ENCODE measurements at places on chromosomes 4 and X.
A peak's percentile ranks its signal among the peaks of the same experiment; 100 is the strongest.

DNA sequence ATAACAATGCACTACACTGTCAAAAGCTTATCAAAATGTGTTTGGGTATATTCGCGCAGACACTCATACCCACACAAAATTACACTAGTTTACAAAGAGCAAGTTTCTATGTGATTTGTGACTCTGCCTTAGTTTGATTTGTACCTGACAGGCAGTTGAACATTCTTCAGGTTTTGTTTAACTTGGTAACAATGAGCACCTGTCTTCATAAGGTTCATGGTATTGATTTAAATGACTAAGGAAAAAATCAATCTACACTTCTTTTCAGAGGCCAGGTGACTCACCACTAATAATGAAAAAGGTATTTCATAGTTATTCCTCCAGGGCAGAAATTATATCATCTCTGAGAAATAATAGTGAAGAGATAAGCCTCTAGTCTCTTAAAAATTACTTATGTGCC, 1114.6 kb upstream of the AGA start:
- DNase-seq: no peak

DNA sequence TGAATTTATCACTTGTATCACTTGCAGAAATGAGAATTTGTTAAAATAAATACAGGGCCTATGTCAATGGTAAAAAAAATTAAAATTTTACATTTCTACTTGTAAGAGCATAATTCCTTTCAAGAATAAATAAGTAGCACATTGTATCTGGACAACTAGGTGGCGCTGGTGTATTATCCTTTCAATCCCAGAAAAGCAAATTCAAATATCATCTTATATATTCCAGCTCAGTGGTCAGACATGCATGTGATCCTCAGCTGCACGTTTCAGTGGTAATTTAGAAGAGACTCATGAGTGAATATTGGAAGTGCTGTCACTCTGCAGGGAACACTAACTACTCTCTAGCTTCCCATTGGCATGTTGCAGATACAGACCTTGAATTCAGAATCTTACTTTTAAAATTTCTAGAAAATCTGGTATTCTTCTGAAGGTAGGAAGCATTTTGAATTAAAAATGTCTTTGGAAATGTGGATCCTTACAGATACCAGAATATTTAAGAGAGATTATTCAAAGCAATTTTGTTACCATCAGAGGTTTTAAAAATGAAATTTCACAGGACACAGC, 1414.7 kb upstream of the TENM3 start:
- DNase-seq: peak; percentile 35

DNA sequence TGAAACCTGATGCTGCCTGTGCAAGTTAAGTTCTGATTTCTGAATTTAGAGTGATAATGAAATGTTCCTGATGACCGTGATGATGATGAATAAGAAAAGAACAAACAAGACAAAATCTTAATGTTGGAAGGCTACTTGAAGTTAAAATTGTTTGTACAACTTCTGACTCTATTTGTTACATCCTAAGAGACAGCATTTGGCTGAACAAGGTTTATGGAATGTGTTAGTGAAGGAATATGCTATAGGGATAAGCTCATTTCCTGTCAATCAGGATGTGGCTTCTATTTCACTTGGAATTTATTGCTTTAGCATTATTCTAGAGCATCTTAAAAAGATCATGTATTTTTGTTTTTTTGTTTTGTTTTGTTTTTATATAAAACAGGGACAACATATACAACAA, 267.5 kb downstream of the FAT4 start:
- DNase-seq: no peak

- no peak for DNase-seq
These were observed 30.8 kb downstream of the RBBP7 start for GRCh38 chrX:16839219-16839851.

- no peak for DNase-seq
These were observed 207.7 kb upstream of the SLIT2 start for GRCh38 chr4:20043991-20044390.

GRCh38 chr4:172942840-172943239, 225.8 kb upstream of the GALNT7 start:
- DNase-seq: no peak

- no peak for DNase-seq
These were observed 90.3 kb upstream of the FRG1 start for GRCh38 chr4:189850239-189850856.

DNA sequence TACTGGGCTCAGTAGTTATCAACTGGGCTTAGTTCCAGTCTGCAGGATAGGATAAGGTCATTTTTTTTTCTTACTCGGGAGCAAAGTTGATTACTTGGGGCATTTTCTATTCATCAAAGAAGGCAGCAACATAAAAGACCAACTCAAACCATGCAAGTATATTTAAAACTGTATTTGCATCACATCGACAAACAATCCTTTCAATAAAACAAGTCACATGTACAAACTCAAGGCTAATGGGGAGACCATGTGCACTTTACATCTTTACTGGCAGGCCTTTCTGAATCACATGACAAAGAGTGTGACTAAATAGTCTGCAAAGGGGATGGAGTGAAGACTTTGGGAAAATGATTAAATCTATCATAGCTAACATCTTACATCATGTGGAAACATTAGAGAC, 610.4 kb upstream of the BOD1L1 start:
- no peak for DNase-seq

- DNase-seq: no peak
These were observed 25.6 kb downstream of the KDM6A start for GRCh38 chrX:44898411-44899221.

DNA sequence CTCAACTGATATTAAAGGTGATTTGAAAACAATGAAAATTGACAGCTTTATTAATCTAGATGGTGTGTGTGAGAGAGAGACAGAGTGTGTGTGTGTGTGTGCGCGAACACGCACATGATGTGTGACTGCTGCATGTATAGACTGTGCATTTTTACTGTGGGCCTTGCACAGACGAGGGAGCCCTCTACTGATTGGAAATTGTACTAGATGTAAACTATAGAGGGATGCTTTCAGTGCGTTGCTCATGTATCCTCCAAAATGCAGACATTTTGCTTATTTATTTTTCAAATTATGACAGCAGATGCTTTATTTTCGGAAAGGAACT, 168.4 kb upstream of the GK2 start:
- peak; percentile 1 for DNase-seq

GRCh38 chr4:15037923-15038541, 35.8 kb downstream of the CPEB2 start:
- no peak for DNase-seq

- DNase-seq: no peak
These were observed 51.8 kb upstream of the BCOR start for GRCh38 chrX:40149286-40150175.

- no peak for DNase-seq
These were observed 48.8 kb upstream of the GALNT7 start for GRCh38 chr4:173119818-173120217.

- no peak for DNase-seq
These were observed 160.9 kb downstream of the CBR4 start for GRCh38 chr4:168849030-168849675.

DNA sequence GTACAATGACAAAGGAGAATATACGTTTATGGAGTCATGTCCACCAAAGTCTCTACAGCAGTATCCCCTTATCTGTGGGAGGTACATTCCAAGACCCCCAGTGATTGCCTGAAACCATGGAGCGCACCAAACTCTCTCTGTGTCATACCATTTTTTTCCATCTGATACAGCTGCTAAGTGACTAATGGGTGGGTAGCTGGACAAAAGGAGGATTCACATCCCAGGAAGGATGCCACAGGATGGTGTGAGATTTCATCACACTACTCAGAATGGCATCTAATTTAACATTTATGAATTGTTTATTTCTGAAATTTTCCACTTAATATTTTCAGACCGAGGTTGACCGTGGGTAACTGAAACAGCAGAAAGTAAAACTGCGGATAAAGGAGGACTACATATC, 49.8 kb upstream of the AGA start:
- DNase-seq: no peak

DNA sequence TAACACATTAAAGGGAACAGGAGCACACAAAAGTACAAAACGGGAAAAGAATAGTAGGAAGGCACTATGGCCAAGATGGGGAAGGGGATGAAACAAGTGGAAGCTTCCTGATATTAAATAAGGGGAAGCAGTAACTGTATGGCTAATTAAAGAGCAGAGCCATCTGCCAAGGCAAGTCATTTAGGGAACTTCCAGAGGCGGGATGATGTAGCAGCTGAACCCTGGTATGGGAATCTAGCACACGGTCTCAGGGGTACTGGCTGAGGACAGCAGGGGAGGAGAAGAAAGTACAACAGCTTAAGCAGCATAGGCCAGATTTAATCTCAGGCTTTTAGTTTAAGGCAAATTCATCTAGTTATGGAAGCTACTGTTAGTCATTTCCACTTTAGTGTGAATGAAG, 59.1 kb downstream of the IGFBP7 start:
- DNase-seq: no peak

GRCh38 chrX:68698942-68699341, 51.5 kb downstream of the STARD8 start:
- DNase-seq: no peak

- no peak for DNase-seq
These were observed 34.8 kb downstream of the YIPF6 start for GRCh38 chrX:68533656-68534055.

DNA sequence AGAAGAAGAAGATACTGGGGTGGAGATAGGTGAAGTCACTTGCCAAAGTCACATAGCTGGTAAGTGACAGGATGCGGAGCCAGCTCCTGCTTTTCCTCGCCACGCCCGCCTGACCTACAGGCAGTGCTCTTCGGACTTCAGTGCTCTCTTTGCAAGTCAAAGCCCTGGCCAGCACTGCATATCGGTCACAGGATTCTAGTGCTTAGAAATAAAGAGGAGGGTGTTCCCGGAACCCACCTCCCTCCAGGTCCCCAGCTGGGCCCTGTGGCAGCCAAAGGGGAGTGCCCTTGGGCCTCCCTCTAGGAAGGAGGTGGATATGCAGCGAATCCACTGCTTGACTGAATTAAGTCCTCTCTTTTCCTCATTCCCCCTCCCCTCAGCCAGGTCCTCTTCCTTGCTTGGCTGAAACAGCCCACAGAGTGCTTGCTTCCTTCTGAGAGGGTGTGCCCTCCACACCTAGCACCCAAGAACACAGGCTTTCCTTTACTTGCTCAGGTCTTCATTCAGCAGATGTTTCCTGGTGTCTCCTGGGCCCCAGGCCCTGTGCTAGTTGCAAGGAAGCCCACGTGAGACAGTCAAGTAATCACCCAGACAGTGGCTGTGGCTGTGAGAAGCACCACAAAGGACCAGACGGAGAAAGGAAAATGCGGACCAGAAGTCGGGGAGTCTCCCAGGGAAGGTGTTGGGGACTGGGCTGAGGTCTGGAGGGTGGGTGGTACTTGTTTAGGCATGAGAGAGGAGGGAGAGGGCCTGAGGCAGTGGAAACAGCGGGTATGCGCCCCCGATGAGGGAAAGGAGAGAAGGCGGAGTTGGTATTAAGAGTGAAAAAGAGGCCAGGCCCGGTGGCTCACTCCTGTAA, 14.0 kb upstream of the HMGB3 start:
- no peak for DNase-seq

DNA sequence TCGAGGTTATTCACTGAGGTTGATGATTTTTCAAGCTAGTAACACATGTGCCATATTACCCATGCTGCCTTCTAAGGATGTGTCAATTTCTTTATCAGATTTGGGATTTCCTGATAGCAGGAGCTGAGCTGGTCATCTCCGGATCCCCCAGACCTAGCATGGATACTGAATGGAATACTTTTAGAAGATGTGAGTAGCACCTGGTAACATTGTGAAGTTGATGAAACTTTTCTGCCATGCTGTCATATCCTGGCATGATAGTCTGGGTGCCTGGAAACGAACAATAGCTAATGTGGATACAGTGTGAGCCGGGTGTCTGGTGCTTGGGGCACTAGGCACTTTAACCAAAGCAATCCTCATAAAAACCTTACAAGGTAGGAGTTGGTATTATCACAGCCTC, 11.0 kb upstream of the CYTL1 start:
- DNase-seq: no peak

GRCh38 chrX:145190801-145191389, 56.4 kb upstream of the SPANXN1 start:
- no peak for DNase-seq

DNA sequence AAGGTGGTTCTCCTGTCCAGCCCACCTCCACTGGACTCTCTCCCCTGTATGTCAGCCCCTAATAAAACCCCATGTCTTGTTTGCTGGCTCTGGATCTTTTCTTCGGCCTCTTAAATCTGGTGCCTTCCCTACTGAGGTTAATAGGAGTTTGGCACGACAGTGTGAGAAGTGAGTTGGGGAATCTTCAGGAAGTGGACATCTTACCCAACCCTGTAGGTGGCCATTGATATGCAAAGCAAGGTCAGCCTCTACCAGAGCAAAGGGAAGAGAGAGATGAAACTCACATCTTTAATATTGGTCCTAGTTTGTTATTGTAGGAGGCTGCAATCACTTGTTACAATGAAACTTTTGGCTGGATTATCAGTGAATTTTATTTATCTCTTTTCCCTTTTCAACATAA, 111.7 kb downstream of the CHRDL1 start:
- DNase-seq: no peak

- DNase-seq: no peak
These were observed 7.6 kb downstream of the CLCN5 start for GRCh38 chrX:49930039-49930438.

- no peak for DNase-seq
These were observed 1.4 kb upstream of the TEC start for GRCh38 chr4:48270951-48271473.

DNA sequence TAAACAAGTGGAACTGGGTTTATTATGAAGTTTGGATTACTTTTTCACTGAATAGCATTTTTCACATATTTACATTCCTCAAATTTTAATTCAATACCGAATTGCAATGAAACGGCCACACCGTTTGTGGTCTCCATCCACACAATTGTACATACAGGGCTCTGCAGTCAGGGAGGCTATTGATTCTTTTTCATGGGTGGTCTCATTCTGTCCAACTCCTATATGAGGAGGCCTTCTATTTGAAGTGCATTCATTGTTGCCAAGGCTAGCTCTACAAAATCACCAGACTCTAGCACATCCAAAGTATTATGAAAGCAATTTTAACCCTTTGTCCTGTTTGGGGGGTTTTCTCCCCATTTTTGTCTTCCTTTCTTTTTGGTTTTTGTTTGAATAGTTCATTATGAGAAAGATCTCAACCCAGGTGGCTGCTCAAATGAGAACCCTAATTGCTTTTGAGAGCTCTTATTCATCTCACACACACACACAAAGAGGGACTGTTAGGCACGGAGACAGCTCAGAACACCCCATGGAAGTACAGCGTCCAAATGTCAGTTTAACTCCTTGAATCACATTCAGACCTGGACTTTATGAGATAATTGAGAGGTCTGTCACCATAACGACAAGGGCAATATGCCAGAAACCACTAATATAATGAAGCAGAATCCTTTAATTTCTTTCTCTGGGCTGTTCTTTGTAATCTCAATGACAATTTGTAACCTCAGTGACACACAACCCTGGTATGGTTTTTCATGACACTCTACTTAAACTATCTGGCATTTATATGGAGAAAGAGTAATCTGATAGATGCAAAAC, 79.4 kb downstream of the NLGN4X start:
- no peak for DNase-seq

DNA sequence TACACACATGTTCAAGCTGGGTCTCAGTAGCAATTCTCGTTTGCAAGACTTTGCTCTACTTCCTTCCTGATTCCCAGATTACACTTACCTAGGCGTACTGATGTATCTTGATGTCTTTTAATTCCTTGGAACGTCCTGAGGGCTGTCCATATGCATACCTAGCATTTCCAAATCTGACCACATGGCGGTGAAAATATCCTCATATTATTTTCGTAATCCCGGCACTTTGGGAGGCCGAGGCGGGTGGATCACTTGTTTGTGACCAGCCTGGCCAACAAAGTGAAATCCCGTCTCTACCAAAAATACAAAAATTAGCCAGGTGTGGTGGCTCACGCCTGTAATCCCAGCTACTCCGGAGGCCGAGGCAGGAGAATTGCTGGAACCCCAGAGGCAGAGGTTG, 1786.3 kb upstream of the TENM3 start:
- no peak for DNase-seq
